Left renal pelvis (tissue), 4 donors: ENCODE measurements at places on chromosomes 4 and X. TPM values are rescaled to one million over a fixed set of nuclear protein-coding genes. Genes with fewer than 3 reads are reported as not detected.

Gene VGLL1
- polyA plus RNA-seq: 9.1 TPM

Gene CENPI
- 9.0 TPM for polyA plus RNA-seq

Gene NEIL3
- polyA plus RNA-seq: 6.9 TPM

Gene GCNA
- 4.6 TPM for polyA plus RNA-seq

Gene CAPN6
- polyA plus RNA-seq: 25.7 TPM
